ENCODE measurements at places on chromosomes 16 and 17. TPM values are rescaled to one million over a fixed set of nuclear protein-coding genes. Genes with fewer than 3 reads are reported as not detected.

Gene STAT3
- total RNA-seq = 99.0 TPM

GRCh38 chr17:60525328-60525684 lies 736 bp downstream of the APPBP2 start:
- DNase-seq = no peak

DNA sequence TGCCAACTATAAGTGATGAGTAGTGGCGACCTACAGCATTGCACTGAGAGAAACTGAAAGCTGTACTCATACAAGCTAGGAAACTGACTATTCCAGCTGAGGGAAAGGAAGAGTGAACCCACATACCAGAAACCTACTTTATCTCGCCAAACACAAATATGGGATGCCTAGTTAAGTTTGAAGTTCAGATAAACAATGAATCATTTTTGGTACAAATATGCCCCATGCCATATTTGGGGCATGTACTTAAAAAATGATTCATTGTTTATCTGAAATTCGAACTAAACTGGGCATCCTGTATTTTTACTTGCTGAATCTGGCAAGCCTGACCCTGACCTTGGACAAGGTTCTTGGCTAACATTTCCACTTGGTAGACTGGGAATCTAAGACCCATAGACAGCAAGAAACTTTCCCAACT lies 527.8 kb upstream of the PSMD7 start:
- no peak for DNase-seq

DNA sequence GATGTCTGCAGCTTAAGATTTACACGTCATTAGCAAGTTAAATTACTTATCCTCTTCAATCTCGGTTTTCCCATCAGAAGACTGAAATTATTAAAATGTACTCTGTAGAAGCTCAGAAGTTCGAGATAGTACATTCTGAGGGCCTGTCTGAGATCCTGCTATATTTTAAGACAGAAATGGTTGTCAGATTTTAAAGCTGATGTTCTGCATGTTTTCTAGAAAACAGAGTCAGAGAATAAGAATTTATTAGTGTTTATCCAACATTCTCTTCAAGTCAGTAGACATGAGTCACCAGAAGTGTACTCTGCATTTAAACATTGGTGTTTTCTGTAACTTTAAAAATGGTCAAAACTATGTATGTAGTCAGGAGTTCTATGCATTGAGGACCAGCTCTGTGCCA lies 155.2 kb upstream of the MYOCD start:
- DNase-seq = no peak

Measured in pulmonary artery endothelial cell (primary cell).